H7 (cell line): ENCODE measurements at places on chromosomes 3 and 15.
A peak's percentile ranks its signal among the peaks of the same experiment; 100 is the strongest.

GRCh38 chr3:129313415-129313664 lies 34.7 kb downstream of the HMCES start:
- peak; percentile 19 for DNase-seq

DNA sequence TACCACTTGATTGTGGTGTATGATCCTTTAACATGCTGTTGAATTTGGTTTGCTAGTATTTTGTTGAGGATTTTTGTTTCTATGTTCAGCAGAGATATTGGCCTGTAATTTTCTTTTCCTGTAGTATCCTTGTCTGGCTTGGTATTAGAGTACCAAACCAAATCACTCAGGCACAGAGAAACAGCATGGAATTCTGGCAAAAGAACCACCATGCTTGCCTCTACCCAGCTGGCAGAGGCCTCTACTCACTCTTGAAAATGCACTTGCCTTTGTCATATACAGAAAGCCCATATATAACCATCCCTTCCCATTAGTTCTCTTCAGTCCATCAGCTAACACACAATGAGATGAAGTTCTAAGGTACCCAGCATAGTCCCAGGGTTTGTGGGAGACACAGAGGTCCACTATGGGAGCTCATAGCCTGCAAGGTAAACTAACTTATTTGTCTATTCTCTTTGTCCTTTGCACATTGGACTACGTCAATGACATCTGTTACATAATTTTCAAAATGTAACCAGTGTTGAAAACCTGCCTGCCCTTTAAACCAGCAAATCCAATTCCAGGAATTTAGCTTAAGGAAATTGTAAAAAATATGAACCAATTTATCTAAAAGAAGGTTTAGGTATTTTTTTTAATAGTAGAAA lies 82.1 kb upstream of the POMGNT2 start:
- DNase-seq, result no peak

DNA sequence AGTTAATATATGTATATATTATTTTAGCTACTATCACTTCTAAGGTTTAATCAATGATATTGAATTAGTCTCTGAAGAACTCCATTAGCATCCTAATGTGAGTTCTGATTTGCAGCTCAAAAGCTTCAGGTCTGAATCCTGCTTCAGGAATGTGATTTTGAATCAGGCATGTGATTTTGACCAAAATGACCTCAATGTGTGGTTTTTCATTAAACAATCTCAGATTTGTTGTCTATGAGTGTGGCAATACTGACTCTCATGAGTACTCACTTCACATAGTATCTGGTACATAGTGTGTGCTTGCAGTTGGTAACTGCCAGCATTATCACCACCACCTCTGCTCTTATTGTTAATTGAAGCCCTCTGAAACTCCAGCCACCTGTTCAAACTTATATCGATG lies 251.0 kb downstream of the KCNH8 start:
- no peak for DNase-seq

DNA sequence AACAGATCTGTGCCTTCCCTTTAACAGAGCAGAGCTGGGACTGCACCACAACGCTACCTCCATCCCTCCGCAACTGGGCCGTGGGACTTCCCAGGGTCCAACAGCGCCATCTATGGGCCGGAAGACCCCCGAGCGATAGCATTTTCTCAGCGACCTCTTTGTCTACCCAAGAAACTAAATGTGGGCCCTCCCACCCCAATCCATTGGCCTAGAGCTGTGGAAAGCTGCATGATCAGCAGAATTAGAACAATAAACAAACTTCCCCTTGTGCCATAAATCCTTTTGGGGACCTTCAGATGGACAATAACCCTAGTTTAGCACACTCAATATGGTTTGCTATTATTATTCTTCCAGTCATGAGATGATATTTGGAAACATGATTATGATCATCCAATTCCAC lies 74.8 kb upstream of the NTRK3 start:
- DNase-seq, result peak; percentile 91

DNA sequence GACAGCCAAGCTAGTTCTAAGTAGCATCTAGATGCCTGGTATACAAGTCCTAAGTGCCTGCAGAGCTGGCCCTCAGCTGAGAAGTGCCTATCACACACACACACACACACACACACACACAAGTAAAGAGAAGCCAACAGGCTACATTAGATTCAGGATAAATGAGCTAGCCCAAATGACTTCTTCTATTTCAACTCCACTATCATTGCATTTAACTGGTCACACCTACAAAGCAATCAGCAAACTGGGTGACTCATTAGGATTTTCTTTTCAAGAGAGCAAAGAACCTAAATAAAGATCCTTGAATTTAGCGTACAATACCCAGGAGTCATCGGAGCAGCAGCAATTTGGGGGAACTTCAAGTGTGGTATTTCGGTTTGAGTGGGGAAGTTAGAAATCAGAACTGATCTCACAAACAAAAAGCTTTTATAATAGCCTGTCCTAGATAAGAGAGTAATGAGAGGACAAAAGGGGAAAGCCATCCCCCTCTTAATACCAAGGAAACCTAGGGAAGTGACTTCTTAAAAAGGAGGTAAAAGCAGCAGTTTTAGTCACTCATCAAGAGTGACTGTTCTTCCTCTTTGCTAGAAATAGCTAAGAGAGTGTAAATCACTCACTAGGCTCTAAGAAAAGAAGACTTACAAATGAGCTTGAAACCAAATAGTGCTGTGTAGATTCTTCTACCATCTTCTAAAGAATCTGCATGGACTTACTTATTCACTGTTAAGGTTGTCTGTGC lies 112.7 kb downstream of the TNIK start:
- no peak for DNase-seq

DNA sequence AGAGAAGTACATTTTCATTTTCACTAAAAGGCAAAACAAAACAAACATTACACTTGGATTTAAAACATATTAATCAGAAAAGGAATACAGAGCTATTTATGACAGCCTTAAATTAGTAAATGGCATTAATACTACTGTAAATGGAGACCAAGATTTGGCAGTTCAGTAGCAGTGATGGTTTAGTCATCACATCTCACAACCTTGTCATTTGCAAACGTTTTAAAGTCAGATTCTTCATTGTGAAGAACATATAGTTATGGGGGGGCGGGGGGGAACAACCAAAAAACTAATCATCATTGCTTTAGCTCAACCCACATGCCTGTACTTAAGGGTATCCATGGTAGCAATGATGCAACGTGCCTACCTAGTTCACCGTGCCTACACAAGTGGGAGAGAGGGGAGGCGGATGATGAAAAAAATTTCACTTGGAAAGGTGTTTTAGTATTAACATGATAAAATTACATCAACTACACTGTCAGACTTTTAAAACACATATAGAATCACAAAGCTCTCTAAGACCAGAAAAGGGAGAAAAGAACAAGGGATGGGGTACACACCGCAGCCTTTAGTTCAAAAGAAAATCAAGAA lies 40.1 kb downstream of the DLG1 start:
- DNase-seq, result no peak

DNA sequence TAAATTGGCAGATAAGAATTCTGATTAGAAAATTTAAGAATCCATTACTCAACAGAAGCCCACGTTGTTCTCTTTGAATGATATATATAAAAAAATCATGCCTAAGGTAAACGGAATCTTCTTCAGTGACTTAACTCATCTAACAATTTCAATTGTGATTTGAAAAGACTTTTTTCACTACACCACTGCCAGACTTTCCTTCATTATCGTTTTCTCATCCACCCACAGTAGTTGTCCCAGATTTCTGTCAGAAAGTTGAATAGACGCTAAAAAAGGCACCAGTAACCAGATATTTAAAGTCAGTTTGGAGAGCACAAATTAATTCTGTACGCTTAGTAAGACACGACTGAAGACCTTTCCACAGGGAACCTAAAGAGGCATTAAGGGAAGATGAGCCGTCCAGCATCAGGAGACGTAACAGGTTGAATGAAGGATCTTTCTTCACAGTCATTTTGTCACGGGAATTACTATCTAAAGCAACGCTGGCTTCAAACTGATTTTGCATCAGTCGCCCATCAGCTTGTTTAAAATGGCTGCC lies 1.3 kb downstream of the HIGD1A start:
- DNase-seq, result no peak

GRCh38 chr15:91866371-91866905 lies 12.9 kb downstream of the SLCO3A1 start:
- no peak for DNase-seq

DNA sequence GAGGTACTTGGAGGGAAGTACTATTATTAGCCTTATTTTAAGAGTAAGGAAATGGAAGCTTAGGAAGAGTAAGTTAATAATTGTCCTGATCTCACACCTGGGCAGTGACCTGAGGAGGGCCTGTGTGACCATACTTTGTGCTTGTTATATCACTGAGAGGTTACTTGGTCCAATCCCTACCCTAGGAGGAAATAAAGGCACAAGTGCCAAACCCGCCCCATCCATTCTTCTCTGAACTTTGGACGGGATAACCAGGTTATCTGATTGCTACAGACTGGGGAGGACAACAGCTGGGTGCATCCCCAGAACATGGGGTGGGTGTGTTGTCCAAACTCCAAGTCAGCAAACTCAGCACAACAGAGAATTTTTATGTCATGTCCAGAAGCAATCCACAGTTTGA lies 77.7 kb upstream of the NR2E3 start:
- no peak for DNase-seq

DNA sequence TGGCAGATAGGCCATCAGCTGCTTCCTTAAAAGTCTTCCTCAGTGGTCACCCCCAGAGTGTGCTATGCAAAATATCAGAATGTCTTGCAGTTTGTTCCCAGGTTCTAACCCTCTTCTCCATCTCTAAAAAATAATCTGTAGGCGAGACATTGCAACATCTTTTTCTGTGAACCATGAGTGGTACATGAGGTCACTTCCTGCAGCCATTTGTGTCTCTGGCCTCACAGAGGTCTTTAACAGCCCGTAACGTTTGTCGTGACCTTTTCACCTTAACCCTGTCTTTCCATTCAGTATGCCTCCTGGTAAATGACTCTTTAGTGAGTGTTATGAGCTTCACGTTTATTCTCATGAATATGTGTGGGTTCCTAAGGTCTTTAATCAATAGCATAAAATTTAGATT lies 145.4 kb downstream of the KLHL25 start:
- no peak for DNase-seq

GRCh38 chr15:83206526-83207008 lies 1.1 kb downstream of the HDGFL3 start:
- no peak for DNase-seq

DNA sequence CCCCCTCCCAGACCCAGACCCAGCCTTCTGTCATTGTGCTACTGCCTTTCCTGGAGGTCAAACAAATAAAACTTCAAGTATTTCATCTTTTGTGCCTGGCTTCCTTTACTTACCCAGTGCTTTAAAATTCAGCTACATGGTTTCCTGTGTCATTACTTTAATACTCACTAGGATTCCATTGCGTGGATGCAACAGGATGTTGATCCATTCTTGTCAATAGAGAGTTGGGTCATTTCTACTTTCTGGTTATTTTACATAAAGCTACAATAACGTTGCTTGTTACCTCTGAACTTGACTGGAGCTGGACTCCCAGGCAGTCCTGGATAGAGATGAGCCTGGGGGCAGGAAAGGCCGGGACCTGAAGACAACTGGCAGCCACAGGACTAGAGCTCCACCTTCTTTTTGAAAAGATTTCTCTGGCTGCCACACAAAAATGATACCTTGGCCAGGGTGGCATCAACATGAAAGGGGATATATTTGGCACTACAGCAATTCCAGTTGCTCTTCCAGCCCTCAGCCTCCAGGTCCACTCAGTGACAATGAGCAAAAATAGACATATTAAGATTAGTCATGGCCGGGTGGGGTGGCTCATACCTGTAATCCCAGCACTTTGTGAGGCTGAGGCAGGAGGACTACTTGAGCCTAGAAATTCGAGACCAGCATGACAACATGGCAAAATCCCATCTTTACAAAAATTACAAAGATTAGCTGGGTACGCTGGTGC lies 23.3 kb upstream of the HEG1 start:
- no peak for DNase-seq

DNA sequence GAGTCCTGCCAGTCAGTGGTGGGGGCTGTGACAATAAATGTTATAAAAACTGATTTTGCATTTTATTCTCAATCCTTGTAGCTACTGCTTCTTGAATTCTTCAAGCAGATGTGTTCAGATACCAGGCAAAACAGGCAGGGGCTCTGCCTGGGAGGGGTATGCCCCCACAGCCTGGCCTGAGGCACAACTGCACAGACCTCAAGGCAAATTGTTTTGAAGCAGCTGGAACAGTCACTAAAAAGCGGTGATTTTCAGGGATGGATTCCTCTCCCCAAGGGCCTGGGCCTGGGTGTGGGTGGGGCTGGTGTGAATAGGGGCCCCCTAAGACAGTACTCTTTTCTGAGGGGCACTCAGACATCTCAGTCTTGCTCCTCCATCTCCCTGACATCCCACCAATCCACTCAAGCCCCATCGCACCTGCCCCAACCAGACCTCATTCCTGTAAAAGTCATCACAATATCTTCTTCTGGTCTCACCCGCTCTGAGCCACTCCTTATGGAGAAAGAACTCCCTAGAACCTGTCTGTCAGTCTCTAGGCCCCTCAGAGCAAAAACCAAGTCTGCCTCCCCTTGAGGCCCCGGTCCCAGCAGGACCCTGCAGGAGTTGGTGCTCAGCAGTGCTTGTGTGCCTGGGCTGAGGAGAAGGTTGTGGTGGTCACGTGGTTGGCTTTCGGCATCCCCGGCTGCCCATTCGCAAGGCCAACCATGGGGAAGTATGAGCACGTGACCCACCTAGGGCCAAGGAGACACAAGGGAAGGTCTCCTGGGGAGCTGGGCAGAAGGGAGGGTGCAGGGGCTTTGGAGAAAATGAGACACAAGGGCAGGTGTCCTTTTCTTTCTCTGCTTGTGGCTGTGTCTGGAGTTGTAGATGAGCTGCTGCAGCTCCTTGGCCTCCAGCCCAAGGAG lies 2.9 kb upstream of the PSTPIP1 start:
- DNase-seq, result peak; percentile 11

DNA sequence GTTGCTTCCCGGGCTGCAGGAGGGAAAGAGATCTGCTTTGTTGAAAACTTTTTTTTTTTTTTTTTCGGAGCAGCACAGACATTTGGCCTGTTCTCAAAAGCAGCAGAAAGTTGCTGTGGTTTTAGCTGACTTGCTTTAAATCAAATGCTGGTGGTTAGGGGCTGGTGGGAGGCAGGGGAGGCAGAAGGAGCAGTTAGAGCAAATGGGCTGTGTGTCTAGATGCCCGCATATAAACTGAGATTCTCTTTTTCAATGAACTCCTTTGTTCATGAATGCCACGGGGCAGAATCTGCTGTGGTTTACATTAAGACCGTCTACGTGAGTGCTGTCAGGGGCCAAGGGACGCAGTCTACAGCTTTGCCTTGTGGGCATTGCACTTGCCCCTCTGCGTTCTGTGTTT lies 95.9 kb downstream of the FLNB start:
- DNase-seq, result no peak

DNA sequence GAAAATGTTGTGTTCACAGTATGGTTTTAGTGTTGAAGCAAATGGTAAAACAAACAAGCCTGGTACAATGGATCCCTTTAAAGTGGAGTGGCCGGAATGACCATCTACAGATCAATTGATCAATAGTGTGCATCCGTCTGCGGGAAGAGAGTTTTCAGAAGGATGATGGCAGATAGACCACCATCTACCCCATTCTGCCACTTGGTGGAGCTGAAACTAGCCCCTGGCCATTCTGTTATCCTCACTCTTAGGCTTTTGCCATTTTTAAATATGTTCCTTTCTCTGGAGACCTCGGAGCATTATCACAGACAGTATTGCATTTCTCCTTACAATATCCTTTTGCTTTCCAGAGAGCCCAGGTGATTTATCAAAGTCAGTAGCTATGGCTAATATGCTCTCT lies 258.9 kb upstream of the CFAP20DC start:
- peak; percentile 22 for DNase-seq
